Pulmonary artery endothelial cell (primary cell): ENCODE measurements at places on chromosomes 12 and 14. TPM values are rescaled to one million over a fixed set of nuclear protein-coding genes. Genes with fewer than 3 reads are reported as not detected.

- DNase-seq = no peak
Measured at GRCh38 chr14:65840118-65840751, 427.7 kb downstream of the FUT8 start.

DNA sequence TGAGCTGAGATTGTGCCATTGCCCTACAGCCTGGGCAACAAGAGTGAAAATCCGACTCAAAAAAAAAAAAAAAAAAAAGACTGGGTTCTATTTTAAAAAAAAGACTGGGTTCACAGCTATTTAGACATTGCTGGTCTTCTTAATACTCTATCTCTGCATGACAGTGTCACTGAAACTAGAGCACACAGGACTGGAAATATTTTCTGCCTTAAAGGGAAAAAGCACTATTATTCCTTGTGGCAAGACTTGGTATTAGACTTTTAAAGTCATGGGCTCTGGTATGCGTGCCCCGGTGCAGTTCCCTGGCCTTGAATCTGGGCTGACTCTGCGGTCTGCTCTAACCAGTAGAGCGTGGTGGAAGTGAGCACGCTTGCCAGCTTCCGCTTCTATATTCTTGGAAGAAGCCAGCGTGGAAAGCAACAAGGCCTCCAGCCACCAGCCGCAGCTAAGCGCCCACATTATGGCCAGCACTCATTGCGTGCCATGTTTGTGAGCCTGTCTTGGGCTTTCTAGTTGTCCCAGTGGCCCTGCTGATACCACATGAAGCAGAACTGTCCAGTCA lies 31.3 kb downstream of the PRKAB1 start:
- DNase-seq = no peak

DNA sequence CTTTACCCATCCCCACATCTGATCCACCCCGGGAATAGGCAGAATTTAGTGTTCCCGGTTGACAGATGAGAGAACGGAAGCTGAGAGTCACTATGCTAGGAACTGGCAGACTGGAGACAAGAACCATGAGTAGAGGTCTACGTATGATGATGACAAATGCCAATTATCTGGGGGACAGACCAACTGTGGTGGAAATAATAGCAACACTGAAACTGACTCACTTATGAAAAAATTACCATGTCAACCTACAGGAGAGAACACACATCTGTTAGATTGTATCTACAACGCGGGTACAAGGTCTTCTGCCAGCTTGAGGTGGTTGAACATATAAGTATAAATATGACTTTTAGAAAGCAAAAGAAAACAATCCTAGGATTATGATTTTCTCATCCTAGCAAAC lies 15.4 kb upstream of the SELPLG start:
- no peak for DNase-seq

- DNase-seq = no peak
Measured at GRCh38 chr12:50620109-50620977, 115.6 kb downstream of the DIP2B start.

CIDEB gene
- total RNA-seq = 1.1 and 2.8 TPM in 2 replicates

SLCO1B1 gene
- not detected in 2 replicates for total RNA-seq

NIN gene
- total RNA-seq = 36.1 and 50.4 TPM in 2 replicates
